ENCODE measurements at places on chromosomes 1 and 21. TPM values are rescaled to one million over a fixed set of nuclear protein-coding genes. Genes with fewer than 3 reads are reported as not detected.

The LPAR3 gene
- 4.1 TPM for total RNA-seq

The NKAIN1 gene
- 20.9 TPM for total RNA-seq

The PBX1 gene
- total RNA-seq: 39.0 TPM

The ATP1A4 gene
- total RNA-seq: not detected

The GPR52 gene
- 0.76 TPM for total RNA-seq

The CCDC30 gene
- total RNA-seq: 0.40 TPM

The TFF3 gene
- total RNA-seq: 52.7 TPM
